ENCODE measurements at places on chromosomes 4 and X.

- no peak for DNase-seq
These were observed 71.4 kb upstream of the DCAF12L2 start for GRCh38 chrX:126237524-126237923.

GRCh38 chrX:18542131-18542530, 116.7 kb downstream of the CDKL5 start:
- no peak for DNase-seq

DNA sequence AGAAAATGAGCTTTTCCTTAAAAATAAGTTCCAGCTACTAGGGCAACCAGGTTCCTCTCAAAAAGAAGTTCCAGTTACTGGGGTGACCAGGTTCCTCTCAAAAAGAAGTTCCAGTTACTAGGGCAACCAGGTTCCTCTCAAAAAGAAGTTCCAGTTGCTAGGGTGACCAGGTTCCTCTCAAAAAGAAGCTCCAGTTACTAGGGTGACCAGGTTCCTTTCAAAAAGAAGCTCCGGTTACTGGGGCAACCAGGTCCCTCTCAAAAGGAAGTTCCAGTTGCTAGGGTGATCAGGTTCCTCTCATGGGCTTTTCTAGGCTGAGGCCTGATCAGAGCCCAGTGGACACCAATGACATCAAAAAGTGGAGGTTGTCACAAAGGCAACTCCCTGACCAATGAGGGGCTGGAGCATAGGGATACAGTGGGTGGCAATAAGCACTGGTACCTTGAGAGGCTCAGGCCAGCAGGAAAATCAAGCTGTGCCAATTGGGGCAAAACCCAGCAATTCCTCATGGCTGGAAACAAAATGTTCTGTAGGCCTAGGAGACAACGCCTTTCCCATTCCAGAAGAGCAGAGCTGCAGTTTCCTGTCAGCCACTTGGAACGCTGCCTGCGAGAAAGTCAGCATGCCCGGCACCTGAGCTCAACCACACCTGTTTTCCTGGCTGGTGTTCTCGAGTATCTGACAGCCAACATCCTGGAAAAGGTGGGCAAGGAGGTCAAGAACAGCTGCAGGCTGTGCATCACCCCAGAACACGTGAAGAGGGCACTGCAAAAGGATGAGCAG, 12.3 kb upstream of the SYTL5 start:
- peak; percentile 43 for DNase-seq

GRCh38 chrX:16869393-16870094, 618 bp downstream of the RBBP7 start:
- no peak for DNase-seq

- DNase-seq, result no peak
These were observed 1.5 kb upstream of the TSPAN5 start for GRCh38 chr4:98659741-98660462.

DNA sequence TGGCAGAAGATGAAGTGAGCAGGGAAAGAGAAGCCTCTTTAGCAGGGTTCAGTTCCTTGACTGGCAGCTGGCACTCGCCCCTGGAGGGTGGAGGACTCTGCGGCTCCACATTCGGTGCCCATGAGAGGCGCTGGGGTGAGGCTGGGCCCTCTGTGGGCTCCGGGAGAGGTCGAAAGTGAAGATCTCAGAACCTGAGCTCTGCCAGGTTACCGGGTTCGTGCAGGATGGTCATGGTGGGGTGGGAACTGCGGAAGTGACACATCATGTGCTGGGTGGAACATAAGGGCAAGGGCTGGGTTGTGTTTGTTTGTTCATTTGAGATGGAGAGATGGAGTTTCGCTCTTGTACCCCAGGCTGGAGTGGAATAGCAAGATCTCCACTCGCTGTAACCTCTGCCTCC, 44.2 kb downstream of the TRIM61 start:
- DNase-seq, result no peak

GRCh38 chr4:6373541-6374410, 98.6 kb downstream of the PPP2R2C start:
- no peak for DNase-seq

Measured in NCI-H2029 treated with DMSO at 0.1 percent for 48 hours (cell line).